Neural crest cell (in vitro differentiated cells): ENCODE measurements at places on chromosomes 1 and 21.

DNA sequence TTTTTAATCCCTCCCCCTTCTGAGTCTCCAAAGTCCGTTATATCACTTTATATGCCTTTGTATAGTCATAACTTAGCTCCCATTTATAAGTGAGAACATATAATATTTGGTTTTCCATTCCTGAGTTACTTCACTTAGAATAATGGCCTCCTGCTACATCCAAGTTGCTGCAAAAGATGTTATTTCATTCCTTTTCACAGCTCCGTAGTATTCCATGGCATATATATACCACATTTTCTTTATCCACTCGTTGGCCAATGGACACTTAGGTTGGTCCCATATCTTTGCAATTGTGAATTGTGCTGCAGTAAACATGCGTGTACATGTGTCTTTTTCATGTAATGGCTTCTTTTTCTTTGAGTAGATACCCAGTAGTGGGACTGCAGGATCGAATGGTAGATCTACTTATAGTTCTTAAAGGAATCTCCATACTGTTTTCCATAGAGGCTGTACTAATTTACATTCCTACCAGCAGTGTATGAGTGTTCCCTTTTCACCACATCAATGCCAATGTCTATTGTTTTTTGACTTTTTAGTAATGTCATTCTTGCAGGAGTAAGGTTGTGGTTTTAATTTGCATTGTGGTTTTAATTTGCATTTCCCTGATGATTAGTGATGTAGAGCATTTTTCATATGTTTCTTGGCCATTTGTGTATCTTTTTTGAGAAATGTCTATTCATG, 12.3 kb downstream of the MAN1C1 start:
- DNase-seq, result no peak

DNA sequence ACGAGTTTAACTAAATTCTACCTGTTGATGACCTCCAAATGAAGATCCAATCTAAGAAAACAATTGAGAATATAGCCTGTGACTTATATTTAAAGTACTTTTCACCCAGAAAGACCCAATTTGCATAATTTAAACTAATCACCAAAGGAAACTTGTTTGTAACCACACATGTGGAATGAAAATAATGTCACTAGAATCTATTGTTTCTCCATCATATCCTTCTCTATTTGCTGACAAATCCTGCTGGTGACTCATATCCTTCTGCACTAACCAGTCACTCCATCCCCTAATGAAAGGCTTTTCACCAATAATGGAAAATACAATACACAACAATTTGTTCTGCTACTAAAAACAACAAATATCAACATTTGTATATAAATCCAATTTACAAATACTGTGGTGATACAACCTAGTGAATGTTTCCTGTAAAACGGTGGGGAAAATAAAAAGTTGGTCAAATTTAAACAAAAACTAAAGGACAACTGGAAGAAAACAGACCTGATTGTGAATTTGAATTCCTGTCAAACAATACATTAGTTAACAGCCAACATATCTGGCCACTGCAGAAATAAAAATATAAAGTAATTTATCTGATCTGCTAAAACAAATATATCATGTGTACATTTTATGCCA, 6.5 kb downstream of the PTP4A2 start:
- DNase-seq, result no peak

DNA sequence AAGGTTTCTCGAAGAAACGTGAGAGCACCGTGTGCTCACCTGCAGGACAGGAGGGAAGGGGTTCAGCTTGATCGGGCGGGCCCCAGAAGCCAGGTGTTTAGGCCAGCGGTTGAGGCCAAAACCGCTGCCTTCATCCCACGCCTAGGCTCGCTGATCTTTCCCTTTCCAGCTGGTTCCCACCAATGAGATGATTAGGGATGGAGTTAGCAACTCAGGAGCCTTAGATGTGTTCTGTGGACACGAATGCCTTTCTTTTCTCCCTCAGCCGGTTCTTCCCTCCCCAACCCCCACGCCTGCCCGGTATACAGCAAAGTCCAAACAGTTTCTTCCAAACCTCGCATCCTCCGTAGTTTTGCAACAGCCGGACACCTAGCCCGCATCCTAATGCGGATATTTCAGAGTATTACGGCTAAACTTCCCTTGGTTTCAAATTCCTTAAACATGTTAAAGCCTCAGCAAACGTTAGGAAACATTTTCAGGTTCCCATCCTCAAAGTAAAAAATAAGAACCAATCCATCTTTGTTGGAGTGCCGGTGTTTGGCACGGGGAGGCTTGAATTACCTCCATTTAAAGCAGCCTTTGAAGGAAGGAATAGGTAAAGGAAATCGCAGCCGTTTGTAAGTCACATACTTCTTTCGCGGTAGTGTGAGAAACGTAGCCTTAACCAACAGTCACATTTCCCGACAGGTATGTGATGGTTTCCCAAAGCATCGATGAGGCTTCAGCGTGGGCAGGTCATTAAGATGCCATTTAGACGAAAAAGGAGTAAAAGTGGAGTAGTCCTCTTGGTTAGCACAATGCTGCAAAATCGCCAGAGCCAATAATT, 1.1 kb downstream of the LRRC8C start:
- DNase-seq, result peak; percentile 9

- DNase-seq, result no peak
These were observed 13.0 kb downstream of the ATP1A1 start for GRCh38 chr1:116386042-116386441.

DNA sequence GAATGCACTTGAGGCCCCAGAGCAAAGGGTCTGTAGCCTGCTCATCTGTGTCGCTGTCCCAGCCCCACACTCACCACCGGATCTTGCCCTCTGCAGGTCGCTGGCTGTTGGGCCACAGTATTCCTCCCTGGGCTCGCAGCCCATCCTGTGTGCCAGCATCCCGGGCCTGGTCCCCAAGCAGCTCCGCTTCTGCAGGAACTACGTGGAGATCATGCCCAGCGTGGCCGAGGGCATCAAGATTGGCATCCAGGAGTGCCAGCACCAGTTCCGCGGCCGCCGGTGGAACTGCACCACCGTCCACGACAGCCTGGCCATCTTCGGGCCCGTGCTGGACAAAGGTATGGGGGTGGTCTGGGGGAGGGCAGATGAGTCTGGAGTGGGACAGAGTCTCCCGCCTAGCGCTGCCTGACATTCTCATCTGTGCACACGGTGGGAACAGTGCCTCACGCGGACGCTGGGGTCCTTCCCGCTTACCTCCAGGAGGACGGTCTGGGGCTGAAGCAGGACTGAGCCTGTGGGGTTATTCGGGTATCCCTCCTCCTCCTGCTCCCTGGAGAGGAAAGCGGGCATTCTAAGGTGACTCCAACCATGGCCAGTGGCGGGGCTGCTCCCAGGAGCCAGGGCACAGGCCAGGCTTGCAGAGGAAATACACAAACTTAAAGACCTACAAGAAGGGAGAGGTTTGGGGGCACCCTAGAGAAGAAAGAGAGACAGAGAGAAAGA, 15.9 kb downstream of the WNT3A start:
- no peak for DNase-seq

DNA sequence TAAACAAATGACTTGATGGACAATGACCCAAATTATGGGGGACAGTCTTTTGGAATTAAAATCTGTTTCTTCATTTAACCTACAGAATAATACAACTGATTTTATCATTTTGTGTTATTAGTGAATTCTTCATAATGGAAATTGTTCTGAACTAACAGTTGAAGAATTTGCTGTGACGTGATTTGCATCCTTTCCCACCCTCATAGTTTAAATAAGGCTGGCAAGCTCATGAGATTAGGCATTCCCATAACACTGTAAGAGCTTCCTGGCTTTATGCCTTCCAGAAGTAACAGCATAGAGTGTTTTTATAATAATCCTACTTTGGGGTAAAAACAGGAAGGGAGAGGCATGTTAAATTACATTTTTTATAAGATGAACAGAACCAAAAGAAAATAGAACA, 95.7 kb downstream of the ATP6V1G3 start:
- no peak for DNase-seq
